ENCODE measurements at places on chromosomes 2 and 18.

- DNase-seq, result no peak
These were observed 6.8 kb downstream of the ESPNL start for GRCh38 chr2:238106698-238107524.

- no peak for DNase-seq
These were observed 216.9 kb upstream of the LRP1B start for GRCh38 chr2:142347751-142348150.

DNA sequence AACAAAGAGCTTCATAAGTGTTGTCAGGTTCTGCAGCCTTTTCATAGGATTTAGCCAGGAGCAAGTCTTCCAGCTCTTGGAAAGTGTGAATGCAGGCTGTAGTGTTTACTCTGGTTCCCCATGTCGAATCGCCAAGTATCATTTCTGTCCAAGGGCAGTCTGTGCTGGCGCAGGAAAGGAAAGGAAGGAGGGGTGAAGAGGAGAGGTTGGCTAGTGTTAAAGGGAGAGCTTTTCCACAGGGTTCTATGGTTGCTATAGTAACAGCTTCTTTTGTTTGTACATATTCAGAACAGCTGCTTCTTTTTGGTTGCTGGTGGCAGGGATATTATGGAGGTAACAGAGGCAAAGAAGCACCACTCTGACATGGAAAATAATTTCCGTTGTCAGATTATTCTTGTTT is 69.9 kb downstream of the KCNH7 start:
- DNase-seq, result no peak

DNA sequence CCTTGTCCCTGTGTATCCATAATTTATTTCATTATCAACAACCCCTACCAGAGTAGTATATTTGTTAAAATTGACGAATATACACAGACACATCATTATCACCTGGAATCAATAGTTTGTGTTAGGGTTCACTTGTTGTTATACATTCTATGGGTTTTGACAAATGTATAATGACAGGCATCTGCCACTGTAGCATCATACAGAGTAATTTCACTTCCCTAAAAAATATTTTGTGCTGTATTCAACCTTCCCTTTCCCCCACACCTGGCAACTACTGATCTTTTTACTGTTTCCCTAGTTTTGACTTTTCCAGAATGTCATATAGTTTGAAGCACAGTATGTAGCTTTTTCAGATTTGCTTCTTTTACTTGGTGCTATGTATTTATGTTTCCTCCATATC is 132.0 kb downstream of the ZNF804A start:
- DNase-seq, result no peak

- DNase-seq, result no peak
These were observed 69.1 kb downstream of the FEZ2 start for GRCh38 chr2:36528766-36529392.

DNA sequence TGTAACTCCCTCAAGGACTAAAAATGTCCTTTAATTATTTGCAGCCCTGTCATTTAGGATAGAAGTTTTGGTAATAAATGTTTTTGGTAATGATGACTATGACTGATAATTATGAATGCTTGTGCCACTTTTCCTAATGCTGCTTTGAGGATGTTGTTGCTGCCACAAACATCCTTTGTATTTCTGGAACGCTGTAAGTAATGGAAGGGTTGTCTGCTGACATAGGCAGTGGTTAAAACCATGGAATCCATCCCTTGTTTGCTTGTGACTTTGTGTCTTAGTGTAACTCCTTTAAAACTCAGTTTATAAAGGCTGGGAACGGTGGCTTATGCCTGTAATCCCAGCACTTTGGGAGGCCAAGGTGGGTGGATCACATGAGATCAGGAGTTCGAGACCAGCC is 19.8 kb upstream of the LPIN2 start:
- DNase-seq, result no peak

DNA sequence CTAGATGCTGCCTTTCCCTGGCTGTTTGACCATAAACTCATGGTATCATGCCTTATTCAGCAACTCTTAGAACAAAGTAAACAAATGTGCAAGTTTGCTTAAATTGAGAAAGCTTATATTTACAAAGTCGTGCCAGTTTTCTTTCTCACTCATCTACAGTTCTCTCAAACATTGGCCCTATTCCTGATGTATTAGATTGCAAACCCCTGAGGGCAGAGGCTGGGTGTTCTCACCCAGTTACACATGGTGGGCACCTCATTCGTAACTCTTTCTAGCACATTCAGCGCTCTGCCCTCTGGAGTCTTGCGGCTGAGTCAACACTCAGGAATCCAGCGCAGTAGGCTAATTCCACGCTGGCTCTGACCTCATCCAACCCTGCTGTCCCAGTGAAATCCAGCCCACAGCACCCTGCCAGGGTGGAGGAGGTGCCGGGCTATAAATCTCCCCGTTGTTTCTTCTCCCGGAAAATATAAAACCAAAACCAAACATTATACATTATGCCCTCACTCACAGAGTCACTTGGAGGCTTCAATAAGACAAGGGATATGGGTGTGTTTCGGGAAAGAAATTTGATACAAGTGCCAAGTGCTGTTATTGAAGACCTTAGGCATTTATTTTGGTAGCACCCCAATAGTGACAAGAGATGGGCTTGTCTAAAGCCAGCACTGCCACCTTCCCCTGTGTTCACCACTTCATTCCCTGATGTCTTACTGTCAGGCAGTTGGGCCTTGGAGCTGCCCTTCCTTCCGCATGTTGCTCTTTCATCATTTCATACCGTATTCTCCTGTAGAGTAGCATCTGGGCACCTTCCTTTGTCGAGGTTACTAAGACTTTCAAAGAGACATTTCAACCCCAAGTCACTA is 287.4 kb downstream of the PRKCE start:
- no peak for DNase-seq

GRCh38 chr2:105336786-105337121 is 586 bp upstream of the C2orf49 start:
- no peak for DNase-seq

- DNase-seq, result no peak
These were observed 12.0 kb downstream of the TMEM163 start for GRCh38 chr2:134706587-134707329.

DNA sequence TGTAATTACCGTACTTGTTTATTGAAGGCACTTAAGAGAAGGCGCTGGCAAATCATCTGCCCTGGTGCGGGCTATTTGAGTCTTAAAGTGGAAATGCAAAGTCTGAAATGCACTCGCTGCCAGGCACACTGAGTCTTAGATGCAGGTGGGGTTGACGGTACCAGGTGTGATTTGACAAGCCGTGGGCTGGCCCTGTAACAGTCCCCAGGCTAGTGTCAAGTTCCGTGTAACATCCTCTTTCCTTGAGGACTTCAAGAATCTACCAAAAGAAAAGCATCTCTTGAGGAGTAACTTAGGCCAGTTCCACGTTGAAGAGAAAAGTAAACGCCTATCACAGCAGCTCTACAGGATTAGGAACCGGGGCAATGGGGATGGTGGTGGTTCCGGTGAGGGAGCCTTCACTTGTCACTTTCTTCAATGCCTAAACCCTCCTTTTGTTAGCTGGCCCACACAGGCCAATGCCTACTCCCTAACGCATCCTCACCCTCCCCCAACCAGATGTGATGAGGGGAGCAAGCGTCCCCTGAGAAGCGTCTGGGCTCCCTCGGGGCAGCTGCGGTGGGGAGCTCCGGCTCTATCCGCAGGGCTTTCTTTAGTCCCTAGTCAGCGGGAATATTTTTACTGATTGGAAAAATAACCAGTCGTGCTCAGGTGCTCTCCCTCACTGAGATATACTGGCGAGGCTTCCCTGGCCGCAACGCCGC is 1.5 kb upstream of the UGP2 start:
- no peak for DNase-seq

DNA sequence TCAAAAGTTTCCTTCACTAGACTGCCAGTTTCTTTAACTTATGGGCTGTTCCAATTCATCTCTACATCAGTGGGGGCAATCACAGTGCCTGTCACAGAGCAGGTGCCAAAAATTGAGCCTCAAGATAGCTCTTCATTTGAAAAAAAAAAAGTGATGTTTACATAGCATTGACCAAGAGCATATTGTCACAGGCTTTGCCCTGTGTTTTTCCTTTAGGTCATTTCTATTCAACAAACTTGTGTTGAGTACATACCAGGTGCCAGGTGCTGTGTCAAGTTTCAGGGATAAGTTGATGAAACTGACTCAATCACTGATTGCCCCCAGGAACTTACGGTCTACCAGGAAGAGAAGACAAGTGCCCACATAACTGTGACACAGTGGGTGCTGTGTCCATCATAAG is 22.2 kb upstream of the NT5C1B start:
- no peak for DNase-seq

- no peak for DNase-seq
These were observed 80.0 kb upstream of the TMEM200C start for GRCh38 chr18:5975111-5976002.

- no peak for DNase-seq
These were observed 635.0 kb downstream of the TSN start for GRCh38 chr2:122390406-122390805.

DNA sequence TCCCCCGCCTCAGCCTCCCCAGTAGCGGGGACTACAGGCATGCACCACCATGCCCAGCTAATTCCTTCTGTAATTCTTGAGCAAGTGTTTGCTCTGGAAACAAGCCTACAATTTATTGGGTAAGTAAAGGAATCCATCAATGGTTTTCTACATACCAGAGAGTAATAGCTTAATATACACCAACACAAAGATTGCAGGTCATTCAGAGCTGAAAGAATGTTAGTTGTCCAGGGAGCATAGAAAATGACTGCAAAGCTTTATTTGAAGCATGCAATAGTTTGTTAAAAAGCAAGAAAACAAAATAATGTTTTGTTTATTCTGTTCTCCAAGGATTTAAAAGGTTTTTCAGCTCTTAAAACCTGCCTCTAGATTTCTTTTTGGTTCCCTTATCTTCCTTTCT is 5.6 kb downstream of the IDH1 start:
- no peak for DNase-seq

DNA sequence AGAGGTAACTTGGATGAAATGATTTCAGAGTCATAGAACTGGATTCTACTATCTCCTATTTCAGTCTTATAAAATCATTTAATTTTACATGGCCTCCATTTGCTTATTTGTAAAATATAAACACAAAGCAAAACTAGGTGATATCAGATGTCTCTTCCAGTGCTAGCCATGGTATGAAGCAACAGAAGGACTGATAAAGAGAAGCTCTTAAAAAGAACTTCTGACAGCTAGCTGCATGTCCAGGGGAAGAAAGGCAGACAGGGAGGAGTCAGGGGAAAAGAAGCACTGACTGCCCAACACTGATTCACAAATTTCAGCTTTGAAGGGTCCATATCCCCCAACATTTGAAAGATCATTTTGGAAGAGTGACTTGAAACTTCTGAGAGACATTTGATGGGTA is 6.4 kb downstream of the SLC8A1 start:
- no peak for DNase-seq

- DNase-seq, result no peak
These were observed 11.4 kb upstream of the RAB31 start for GRCh38 chr18:9696701-9697100.

DNA sequence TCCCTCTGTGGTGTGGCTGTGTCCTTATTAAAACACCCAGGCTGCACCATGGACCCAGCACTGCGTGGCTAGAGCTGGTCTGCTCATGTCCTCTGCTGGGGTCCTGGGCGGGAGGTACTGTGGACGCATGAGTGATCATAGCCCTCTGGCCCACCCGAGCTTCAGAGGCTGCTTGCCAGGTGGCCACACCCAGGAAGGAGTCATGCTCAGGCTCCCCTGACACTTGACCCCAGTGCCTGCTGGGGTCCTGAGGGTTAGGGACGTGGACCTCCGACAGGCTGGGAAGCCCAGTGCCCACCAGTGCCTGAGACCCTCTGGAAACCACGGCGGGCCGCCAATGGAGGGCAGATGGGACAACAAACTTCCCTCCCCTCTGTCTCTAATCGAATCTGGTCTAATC is 66.3 kb upstream of the HS6ST1 start:
- no peak for DNase-seq

- DNase-seq, result no peak
These were observed 37.4 kb downstream of the NPHP1 start for GRCh38 chr2:110167326-110168000.

DNA sequence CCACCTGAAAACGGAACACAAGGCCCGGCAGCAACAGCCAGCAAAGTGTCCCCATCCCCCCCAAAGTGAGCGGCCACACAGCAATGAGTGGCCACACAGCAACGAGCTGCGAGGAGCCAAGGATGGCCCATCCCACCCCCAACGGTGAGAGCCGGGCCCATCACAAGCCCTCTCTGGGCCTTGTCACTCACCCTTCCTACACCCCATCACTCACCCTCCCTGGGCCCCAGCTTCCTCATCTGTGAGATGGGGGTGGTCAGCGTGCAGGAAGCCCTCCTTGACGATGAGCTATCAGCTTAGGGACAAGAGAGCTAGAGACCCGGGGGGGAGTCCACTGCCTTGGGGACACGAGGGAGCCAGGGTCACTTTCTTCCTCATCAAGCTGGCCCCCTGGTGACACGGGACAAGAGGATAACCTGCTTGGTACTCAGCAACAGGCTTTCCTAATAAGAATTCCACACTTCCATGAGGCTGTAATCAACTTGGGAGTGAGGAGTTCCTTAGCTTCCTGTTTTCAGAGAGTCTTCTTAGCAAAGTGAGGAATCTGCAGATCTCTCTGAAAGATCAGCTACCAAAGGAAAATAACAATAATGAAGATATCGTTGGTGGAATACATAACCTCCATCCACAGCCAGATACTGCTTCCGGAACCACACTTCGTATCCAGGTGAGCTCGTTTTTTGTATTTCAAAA is 92.8 kb downstream of the HDAC4 start:
- no peak for DNase-seq

DNA sequence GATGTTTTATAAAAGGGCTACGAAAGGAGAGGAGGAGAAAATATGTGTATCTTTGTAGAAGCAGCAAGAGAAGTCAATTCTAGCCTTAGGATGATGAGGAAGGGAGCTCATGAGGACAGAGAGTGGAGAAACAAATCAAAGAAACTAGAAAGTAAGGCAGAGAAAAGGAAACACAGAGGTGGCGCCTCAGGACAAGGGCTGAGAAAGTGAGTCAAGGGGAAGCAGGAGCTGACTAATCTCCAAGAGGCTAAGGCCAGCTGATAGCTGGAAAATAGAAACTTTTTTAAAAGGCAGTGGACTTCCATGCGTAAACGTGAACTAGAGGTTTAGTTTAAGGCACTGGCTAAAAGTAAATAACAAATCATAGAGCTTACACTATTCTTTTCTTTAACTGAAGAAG is 173.3 kb downstream of the ANKRD44 start:
- no peak for DNase-seq

- no peak for DNase-seq
These were observed 8.5 kb downstream of the ACOXL start for GRCh38 chr2:110740747-110741349.

DNA sequence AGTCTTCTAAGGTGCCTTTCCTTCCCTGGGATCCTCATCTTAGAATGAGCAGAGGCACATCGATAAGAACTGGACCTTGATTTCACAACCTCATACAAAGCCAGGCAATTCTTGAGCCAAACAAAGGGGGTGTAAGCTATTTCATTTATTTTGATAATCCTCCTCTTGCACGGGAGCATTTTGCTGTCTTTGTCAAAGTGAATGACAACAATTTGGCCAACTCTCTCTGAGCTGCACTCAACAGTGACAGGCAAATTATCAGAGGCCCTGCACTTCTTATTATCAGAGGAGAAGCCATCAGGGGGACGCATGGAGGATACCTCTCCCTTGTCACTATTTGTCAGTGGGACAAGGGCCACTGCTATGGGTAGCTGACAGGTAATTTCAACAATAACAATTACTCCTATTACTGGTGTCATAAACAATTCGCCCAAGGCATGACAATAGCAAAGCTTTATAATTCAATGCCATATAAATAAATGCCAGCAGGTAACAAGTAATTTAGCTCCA is 260.4 kb downstream of the MEIS1 start:
- DNase-seq, result no peak
